GM20000 (cell line): ENCODE measurements at places on chromosomes 6 and 20.

GRCh38 chr20:56202493-56203077 is 45.9 kb upstream of the MC3R start:
- DNase-seq, result peak; percentile 15

- no peak for DNase-seq
These were observed 294.9 kb upstream of the MARCKS start for GRCh38 chr6:113562248-113562647.

GRCh38 chr20:37702403-37703034 is 8.7 kb downstream of the CTNNBL1 start:
- DNase-seq, result no peak

GRCh38 chr6:139343052-139343750 is 31.2 kb downstream of the CITED2 start:
- DNase-seq, result no peak

GRCh38 chr6:53834132-53834531 is 39.3 kb downstream of the LRRC1 start:
- DNase-seq, result no peak

- DNase-seq, result no peak
These were observed 93.6 kb upstream of the FAM8A1 start for GRCh38 chr6:17506531-17506930.

DNA sequence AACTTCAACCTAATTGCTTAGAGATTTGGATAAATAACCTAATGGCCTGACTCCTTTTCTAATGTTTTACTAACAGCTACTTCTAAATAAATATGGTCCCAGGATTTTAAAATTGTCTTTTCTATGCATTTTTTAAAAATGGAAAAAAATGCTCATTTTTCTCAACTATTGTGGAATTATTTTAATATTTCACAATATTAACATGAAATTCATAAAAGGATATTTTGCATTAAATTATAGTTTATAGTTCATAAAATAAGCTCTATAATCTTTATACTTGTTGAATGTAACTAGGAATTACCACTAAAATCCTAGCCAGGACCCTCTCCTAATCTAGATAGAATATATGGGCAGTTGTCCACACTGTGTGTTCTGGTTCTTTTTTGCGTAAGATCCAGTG is 37.3 kb downstream of the TBPL1 start:
- DNase-seq, result no peak

GRCh38 chr6:146891615-146892265 is 293.0 kb downstream of the ADGB start:
- DNase-seq, result no peak

DNA sequence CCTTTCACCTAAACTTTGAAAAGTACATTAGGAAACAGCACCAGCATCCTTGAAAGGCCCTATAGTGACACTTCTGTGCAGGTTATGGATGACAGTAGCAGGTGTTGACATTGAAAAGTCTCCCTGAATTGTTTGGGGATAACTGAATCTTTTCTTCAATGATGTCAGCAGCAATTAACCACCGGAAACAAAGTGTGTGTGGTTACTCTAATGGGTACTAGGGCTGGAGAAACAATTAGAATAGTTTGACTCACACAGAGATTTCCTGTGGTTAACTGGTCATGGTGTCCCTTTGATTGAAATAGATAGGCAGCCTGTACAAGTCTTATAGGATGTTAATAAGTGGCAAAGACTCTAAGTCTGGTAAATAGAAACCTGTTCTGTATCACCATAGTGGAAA is 189.1 kb downstream of the TBX18 start:
- peak; percentile 10 for DNase-seq

DNA sequence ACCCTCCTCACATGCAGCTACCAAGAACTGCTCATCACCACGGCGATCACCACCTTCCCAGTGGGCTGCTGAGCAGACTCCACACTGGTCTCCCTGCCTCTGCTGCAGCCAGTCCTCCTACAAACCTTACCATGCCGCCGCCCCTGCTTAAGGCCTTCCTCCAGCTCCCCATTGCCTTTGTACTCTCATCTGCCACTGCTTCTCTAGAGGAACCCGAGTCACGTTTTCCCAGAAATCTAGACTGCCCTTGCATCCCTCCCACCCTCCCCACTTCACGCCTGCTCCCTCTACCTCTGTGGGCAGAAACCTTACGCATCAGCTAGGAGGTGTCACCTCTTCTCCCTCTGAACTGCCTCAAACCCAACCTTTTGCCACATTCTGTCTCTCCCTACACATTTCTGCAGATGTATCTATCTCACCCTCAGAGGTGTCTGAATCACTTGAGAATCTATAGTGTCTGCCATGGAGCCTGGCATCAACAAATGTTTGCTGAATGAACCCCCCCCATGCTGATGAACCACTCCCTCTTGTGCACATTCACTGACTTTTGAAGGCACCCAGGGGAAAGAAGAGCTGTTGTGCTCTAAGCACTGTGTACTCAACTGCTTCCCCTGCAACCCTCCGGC is 4.3 kb downstream of the E2F1 start:
- DNase-seq, result no peak

DNA sequence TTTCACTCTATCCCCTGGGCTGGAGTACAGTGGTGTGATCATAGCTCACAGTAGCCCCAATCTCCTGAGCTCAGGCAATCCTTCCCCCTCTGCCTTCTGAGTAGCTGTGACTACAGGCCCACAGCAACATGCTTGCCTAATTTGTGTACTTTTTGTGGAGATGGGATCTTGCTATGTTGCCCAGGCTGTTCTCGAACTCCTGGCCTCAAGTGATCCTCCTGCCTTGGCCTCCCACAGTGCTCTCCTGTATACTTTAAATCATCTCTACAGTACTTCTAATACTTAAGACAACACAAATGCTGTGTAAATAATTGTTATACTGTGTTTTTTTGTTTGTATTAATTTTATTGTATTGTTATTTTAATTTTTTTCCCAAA is 39.7 kb upstream of the FAM50B start:
- DNase-seq, result no peak
